ENCODE measurements at places on chromosomes 3 and 15. TPM values are rescaled to one million over a fixed set of nuclear protein-coding genes. Genes with fewer than 3 reads are reported as not detected.

DNA sequence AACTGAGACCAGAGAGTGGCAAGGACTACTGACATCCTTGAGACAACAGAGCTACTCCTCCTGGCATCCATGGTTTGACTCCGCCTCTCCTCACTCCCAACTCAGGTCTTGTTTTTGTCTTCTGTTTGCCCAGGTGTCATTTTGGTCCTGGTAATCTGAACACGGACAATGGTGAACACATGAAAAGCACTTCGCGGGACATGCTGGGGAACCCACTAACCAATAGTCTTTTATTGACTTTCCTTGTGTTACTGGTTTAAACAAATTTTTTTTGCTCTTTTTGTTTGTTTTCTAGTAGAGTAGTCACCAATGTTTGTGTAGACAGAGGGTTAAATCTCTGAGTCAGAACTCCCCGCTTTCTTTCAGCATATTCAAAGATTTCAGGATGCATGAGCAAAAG, 38.4 kb downstream of the LARP6 start:
- DNase-seq: no peak

Gene LMAN1L
- total RNA-seq: not detected

DNA sequence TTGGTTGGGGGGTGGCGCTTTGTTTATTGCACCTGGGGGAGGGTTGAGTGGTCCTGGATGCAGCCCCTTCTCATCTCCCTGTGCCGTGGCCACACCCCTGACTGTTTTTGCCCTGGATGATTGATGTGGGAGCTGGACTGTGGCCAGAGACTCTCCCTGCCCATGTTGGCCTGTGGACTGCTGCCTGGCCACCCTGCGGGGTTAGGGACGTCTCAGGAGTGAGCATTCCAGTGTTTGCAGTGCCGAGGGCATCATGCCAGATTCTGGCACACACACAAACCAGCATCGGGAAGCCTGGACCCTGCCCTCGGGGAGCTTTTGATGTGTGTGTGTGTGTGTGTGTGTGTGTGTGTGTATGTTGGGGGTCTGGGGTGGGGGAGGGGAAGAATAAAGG, 15.8 kb downstream of the APBA2 start:
- no peak for DNase-seq

DNA sequence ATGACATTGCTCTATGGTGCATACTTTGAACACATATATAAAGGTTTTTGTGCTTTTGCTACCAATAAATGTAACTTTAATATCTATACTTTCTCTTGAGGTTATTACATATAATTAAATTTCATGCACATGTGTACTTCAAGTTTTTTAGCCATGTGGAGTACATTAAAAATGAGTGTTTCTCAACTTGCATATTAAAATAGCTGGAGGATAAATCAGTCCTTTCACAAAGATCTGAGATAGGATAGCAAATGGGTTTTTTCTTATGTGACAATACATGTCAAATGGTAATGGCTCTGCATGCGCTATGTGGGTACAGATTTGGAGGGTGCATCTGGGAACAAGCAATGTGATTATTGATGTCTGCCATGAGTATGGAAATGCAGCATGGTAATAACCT, 48.7 kb upstream of the COL6A6 start:
- DNase-seq: no peak

GRCh38 chr3:116716490-116716889, 6.9 kb downstream of the TUSC7 start:
- no peak for DNase-seq

DNA sequence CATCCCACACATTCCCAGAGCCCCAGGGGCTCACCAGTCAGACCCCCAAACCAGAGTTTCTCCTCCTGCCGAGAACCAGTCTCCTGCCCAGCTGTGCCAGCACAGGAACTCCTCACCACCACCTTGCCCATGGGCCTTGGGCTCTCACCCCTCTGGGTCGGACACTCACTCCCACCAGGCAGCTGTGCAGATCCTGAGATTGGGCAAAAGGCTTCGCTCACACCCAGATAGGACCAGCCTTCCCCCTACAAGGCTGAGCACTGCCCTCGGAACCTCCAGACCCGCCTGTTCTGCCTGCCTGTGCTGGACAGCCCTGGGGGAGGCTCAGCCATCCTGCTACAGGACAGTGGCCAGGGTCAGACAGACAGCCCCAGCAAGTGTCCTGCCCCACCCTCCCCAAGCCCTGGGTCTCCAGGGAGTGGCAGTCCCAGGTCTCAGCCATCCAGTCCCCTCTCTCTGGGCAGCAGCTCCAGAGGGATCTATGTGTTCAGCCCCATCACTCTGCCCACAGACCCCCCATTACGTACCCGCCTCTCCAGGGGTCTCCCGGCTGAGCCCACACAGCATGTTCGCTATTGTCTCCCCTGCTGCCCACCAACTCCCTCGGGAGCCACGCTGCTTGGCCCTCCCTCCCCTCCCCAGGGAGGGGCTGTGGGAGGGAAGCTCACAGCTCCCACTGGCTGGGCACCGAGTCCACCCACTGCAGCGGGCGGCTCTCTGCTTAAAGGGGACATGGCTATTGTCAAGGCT, at the start of gene GRIP2:
Gene GRIP2, minus strand, starts transcription at position 601 of the 750 bp plus-strand sequence. Its CDS starts 34 bp downstream, at position 567.
- no peak for DNase-seq

DNA sequence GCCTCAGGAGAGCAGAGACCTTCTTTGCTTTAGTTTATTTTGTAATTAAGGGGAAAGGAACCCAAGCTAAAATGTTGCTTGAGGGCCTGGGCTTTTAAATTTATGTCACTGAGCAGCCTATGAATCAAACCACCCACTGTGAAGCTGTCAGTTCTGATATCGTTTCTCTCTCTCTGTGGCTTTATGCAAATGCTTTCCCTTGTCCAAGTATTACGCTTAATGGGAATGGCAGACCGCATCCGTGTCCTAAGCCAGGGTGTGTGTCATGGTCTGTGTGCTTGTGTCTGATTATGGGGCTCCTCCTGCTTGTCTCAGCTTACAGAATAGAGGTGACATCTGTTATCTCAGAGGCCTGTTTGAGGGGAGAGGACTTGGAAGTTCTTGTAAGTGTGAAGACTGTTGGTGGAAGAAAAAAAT, 82.4 kb downstream of the EBLN2 start:
- DNase-seq: no peak

DNA sequence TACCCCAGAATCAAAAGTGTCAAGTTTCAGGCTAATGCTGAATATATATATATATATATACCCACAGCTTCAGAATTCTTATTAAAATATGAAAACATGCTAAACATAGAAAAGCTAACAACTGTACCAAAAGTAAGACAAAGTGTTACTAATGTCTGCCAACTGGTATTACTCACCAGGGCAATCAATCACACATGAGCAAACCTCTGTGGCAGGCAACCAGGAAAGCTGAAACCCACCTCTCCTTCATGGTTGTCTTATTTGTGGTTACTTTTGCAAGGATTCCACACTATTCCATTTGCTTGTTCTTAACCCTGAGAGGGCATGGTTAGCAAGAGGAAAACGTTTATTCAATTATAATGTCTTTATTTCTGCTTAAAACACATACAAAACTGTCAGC, 512.3 kb upstream of the MDFIC2 start:
- DNase-seq: peak; percentile 36

GRCh38 chr3:156761007-156761406, 65.1 kb upstream of the LEKR1 start:
- DNase-seq: no peak

Data from fibroblast of villous mesenchyme (primary cell).